ENCODE measurements at places on chromosomes 16 and 17.

- H3K27me3 ChIP-seq, result no peaks in the 10 kb centered on the region
- H3K36me3 ChIP-seq, result no peaks in the 10 kb centered on the region
- no peak overlapping the region for H3K4me3 ChIP-seq
- H3K27ac ChIP-seq, result no peak overlapping the region
- no peak for DNase-seq
Measured at GRCh38 chr17:41354536-41354935, 3.9 kb upstream of the KRT33A start.

- peaks cover 45% of the 10 kb centered on the region for H3K4me1 ChIP-seq
- H3K27ac ChIP-seq, result no peak overlapping the region
- H3K36me3 ChIP-seq, result no peaks in the 10 kb centered on the region
- no peak for DNase-seq
- no peak overlapping the region for H3K4me3 ChIP-seq
- H3K27me3 ChIP-seq, result no peaks in the 10 kb centered on the region
Measured at GRCh38 chr16:89338863-89339262, 121.4 kb downstream of the ZNF778 start.

DNA sequence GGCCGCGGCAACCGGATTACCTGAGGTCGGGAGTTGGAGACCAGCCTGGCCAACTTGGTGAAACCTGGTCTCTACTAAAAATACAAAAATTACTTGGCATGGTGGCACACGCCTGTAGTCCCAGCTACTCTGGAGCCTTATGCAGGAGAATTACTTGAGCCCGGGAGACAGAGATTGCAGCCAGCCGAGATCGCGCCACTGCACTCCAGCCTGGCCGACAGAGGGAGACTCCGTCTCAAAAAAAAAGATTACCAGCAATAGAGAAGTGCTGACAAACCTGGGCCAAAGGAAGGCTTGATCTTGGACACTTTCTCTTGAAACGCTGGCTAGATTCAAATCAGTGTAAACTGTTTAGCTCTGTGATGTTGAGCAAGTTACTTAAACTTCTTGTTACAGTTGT, 4.3 kb downstream of the MT1H start:
- H3K27me3 ChIP-seq, result peaks cover 16% of the 10 kb centered on the region
- H3K4me1 ChIP-seq, result peaks cover 4% of the 10 kb centered on the region
- no peak for DNase-seq

DNA sequence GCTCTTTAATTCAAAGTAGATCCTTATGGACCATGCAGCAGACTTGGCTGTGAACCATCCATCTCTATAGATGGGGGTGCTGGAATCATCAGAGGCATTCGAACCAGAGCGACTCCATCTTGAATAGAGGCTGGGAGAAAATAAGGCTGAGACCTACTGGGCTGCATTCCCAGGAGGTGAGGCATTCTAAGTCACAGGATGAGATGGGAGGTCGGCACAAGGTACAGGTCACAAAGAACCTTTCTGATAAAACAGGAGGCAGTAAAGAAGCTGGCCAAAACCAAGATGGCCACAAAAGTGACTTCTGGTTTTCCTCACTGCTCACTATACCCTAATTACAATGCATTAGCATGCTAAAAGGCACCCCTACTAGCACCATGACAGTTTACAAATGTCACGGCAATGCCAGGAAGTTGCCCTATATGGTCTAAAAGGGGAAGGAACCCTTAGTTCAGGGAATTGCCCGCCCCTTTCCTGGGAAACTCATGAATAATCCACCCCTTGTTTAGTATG, 89.2 kb upstream of the BRD7 start:
- no peaks in the 10 kb centered on the region for H3K27me3 ChIP-seq
- no peak overlapping the region for H3K4me3 ChIP-seq
- H3K4me1 ChIP-seq, result no peaks in the 10 kb centered on the region
- no peak overlapping the region for H3K27ac ChIP-seq

GRCh38 chr17:1515640-1516387, 598 bp downstream of the INPP5K start:
- H3K27ac ChIP-seq, result peak overlapping the region; percentile 95
- H3K27me3 ChIP-seq, result no peaks in the 10 kb centered on the region
- H3K4me3 ChIP-seq, result peak overlapping the region; percentile 85

- H3K27ac ChIP-seq, result peak overlapping the region; percentile 44
- DNase-seq, result peak; percentile 6
- H3K27me3 ChIP-seq, result no peaks in the 10 kb centered on the region
- H3K4me1 ChIP-seq, result peaks cover 30% of the 10 kb centered on the region
- H3K36me3 ChIP-seq, result no peaks in the 10 kb centered on the region
Measured at GRCh38 chr17:64117981-64118979, 11.7 kb downstream of the ERN1 start.

DNA sequence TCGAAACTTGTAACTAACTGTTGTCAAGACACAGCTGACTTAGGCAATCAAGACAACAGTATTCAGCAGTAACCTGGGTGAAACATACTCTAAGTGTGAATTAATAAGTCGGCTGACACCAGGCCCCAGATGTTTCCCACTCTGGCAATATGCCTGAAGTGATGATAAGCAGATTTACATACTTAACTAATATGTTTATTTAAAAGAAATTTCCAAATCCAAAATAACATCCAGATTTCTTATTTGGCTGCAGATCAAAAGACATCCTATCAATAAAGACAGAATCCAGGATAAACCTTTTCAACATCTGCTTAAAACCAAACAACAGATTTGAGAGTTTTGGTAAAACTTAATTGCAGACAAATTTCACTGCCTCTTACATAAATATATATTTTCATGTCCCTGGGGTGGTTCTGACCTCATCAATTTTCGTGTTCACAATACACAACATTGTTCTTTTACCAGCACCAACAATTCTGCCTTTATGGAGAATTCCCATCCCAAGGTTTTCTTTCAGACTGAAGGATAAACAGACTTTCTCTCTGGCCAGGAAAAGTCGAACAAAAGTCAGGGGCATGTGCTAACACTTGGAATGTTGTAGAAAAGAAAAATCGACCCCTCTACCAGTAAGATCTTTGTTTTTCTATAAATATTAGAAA, 45.1 kb upstream of the TOX3 start:
- no peaks in the 10 kb centered on the region for H3K27me3 ChIP-seq
- H3K36me3 ChIP-seq, result no peaks in the 10 kb centered on the region
- no peak overlapping the region for H3K4me3 ChIP-seq
- no peaks in the 10 kb centered on the region for H3K4me1 ChIP-seq
- DNase-seq, result no peak

DNA sequence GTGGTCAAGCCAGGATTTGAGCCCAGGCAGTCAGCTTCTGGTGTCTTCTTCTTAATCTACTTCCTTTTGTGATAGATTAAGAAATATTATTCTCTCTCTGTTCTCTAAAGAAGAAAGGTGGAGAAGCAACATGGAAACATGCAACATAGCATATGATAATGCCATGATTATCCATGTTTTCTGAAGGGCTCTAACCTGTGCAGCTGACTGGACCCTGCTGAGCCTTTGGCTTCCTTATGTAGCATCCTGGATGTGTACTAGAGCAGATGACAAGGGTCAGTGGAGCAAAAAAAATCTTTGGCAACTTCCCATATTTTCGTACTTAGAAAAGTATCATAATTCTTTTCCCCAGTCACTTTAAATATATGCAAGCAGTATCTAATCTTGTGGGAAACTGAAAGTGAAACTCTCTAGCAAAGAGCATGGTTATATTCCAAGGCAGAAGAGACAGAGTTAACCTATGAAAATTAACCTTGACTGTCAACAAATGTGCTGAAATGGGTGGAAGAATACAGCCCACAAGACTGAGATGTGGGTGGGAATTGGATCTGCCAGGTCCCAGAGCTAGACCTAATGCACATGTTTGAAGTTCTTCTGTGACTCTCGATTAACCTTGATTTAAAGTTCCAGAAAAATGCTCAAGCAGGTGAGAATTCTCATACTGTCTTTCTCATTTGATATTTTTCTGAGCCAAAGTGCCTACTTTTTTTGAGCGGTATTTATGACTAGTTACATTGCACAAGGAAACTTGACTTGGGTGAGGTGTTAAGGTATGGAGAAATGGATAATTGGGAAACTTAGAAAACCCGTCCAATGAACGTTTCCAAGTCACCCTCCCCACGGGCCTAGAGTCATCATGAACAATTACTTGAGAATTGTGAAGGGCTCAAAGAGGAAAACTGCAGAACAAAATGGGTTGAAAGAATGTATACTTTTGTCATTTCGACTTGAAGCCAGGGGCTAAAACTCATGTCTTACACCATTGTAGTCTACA, 248.6 kb downstream of the FTO start:
- no peaks in the 10 kb centered on the region for H3K36me3 ChIP-seq
- H3K4me3 ChIP-seq, result peak overlapping the region; percentile 12
- no peak for DNase-seq

- no peak overlapping the region for H3K27ac ChIP-seq
- no peak for DNase-seq
- H3K36me3 ChIP-seq, result no peaks in the 10 kb centered on the region
- H3K4me3 ChIP-seq, result no peak overlapping the region
Measured at GRCh38 chr16:5526826-5527225, 429.2 kb upstream of the EEF2KMT start.

- H3K4me1 ChIP-seq, result no peaks in the 10 kb centered on the region
- no peak for DNase-seq
- H3K4me3 ChIP-seq, result no peak overlapping the region
- no peak overlapping the region for H3K27ac ChIP-seq
- no peaks in the 10 kb centered on the region for H3K27me3 ChIP-seq
Measured at GRCh38 chr16:15898654-15899053, 10.3 kb upstream of the CEP20 start.

DNA sequence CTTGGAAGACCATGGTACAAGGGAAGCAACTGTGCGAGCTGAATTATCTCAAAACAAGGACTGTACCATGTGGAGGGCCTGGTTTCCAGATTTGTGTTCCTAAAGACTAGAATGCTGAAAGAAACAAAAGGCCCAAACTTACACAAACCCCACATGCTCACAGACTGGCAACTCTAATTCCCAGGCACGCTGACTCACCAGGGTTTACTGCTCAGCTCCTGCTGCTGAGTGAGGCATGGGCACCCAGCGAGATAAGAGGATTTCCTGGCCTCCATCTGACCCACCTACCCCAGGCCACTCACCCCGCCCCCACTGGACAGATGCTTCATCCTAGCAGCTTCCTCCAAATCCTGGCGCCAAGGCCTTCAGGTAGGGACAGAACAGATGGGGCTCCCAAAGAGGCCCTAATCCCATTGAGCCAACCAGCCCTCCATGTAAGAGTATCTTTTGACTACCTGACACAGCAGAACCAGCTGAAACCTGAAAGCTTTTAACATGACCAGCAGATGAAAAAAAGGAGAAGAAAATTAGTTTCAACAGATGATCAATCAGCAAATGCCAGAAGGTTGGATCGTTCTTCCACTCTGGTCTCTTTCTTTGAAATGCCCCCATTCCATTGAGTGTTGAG, 33.9 kb downstream of the DCUN1D3 start:
- no peak overlapping the region for H3K4me3 ChIP-seq
- H3K4me1 ChIP-seq, result peaks cover 87% of the 10 kb centered on the region
- peak; percentile 66 for DNase-seq

DNA sequence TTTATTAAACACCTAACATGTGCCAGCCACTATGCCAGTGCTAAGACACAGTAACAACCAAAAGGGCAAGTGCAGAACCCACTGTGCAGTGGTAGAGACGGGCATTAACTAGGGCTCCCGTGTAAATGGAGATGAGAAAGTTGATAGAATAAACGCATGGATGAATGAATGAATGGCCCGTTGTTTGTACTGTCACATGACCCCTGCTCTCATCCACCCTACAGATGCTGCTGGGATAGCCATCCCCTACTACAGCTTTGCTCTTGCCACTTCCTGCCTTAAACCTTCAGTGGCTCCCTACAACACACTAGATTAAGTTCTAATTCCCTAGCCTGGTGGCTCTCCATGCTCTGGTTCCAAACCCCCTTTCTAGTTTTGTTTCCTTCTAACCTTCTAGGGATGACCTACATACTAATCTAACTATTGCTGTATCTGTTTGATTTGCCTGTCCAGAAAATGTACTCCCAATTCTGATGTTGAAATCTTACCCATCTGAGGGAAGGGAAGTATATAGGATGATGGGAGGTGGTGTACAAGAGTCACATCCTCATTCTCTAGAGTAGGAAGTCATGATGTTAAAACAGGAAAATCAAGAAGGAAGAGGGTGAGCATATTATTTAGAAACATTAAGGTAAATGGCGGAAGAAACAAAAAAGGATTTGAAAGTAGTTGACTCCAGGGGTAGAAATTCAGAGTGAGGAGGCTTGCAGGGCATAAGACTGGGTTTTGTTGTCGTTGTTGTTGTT, 11.4 kb upstream of the TNRC6C start:
- no peaks in the 10 kb centered on the region for H3K27me3 ChIP-seq
- no peak for DNase-seq

- no peaks in the 10 kb centered on the region for H3K27me3 ChIP-seq
- peak overlapping the region; percentile 94 for H3K27ac ChIP-seq
- peak overlapping the region; percentile 97 for H3K4me3 ChIP-seq
- peaks cover 34% of the 10 kb centered on the region for H3K36me3 ChIP-seq
- peaks cover 14% of the 10 kb centered on the region for H3K4me1 ChIP-seq
Measured at GRCh38 chr16:31074814-31075183, 577 bp downstream of the ZNF646 start.

- no peaks in the 10 kb centered on the region for H3K27me3 ChIP-seq
- peak overlapping the region; percentile 50 for H3K4me3 ChIP-seq
- peaks cover 34% of the 10 kb centered on the region for H3K4me1 ChIP-seq
- no peak for DNase-seq
- no peaks in the 10 kb centered on the region for H3K36me3 ChIP-seq
Measured at GRCh38 chr17:59487161-59487873, 78.1 kb upstream of the DHX40 start.

DNA sequence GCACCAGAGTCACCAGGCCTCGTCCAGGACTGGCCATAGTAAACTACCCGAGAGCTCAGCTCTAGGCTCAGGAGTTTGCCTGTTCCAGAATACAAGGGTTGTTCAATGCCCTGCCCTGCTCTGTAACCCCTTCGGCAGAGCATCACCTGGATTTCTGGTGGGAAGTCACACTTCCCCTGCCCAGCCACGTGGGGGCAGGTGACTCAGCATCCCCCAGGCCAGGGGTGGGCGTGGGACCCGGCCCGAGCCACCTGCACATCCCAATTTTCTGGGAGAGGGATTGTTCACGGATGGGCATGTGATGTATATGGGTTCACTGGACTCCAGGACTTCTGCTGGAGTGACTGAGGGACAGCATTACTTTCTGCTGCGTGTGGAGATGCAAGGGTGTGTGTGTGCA, 25.8 kb downstream of the COX4I1 start:
- peaks cover 5% of the 10 kb centered on the region for H3K27me3 ChIP-seq
- no peak overlapping the region for H3K4me3 ChIP-seq
- DNase-seq, result no peak
- H3K27ac ChIP-seq, result no peak overlapping the region

DNA sequence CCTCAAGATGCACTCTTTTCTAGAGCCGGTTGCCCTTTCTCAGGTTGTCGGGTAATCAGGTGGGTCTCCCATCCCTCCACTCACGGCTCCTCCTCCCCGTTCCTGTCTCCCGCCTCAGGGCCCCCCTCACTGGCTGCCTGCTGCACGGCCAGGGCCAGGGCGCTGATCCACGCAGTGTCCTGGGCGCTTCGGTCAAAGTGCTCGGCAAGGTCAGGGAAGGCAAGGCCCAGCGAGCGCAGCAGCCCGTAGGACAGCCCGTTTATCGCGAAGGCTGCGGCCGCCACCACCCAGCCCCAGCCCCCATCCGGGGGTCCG, 753 bp downstream of the SLC16A11 start:
- no peak for DNase-seq
- no peak overlapping the region for H3K27ac ChIP-seq
- peak overlapping the region; percentile 64 for H3K4me3 ChIP-seq
- H3K4me1 ChIP-seq, result peaks cover 38% of the 10 kb centered on the region
- H3K27me3 ChIP-seq, result peaks cover 15% of the 10 kb centered on the region
- H3K36me3 ChIP-seq, result no peaks in the 10 kb centered on the region

GRCh38 chr16:52366983-52367382, 180.0 kb downstream of the TOX3 start:
- no peaks in the 10 kb centered on the region for H3K27me3 ChIP-seq
- H3K27ac ChIP-seq, result no peak overlapping the region
- no peaks in the 10 kb centered on the region for H3K36me3 ChIP-seq
- no peaks in the 10 kb centered on the region for H3K4me1 ChIP-seq
- no peak overlapping the region for H3K4me3 ChIP-seq

Measured in thoracic aorta (tissue), 2 donors.